ENCODE measurements at places on chromosomes 16 and 17.
A peak's percentile ranks its signal among the peaks of the same experiment; 100 is the strongest.

GRCh38 chr17:8894673-8895578 lies 27.5 kb upstream of the PIK3R6 start:
- DNase-seq: peak; percentile 2

DNA sequence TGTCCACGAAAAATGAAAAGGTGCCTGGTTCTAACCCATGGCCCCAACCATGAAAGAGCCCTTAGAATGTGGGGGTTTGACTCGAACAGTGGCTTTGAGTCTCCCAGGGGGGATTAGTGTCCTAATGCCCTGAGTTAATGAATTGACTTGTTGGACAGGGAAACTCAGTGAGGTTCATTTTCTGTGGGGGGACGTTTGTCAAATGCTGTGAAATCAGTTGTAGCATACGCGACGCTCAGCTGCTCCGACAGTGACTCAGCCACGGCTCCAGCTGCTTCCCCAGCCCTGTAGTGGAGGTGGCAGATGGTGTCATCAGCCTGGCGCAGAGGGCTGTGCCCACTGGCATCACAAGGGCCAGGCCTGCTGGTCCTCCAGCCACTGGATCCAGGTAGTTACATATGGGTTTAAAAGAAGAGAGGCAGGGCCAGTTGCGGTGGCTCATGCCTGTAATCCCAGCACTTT lies 3.9 kb upstream of the TMEM235 start:
- no peak for DNase-seq

GRCh38 chr17:44251062-44251461 lies 16.9 kb downstream of the SLC4A1 start:
- DNase-seq: no peak

DNA sequence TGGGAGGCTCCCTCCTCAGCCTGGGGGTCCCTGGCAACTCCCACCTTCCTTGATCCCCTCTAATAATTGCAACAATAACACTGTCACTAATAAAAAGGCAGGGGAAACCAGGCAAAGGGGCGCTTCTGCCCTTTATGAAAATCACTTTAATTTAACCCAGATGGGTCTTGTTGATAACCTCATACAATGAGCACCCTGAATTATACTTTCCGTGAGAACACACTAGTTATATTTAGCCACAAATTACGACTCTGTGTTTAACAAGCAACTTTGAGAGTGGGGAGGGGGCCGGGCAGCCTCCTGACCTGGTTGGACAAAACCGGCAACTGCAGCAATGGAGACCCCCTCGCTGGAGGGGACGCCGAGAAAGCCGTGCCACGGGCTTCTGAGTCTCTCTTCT lies 5.7 kb upstream of the BAHCC1 start:
- no peak for DNase-seq

DNA sequence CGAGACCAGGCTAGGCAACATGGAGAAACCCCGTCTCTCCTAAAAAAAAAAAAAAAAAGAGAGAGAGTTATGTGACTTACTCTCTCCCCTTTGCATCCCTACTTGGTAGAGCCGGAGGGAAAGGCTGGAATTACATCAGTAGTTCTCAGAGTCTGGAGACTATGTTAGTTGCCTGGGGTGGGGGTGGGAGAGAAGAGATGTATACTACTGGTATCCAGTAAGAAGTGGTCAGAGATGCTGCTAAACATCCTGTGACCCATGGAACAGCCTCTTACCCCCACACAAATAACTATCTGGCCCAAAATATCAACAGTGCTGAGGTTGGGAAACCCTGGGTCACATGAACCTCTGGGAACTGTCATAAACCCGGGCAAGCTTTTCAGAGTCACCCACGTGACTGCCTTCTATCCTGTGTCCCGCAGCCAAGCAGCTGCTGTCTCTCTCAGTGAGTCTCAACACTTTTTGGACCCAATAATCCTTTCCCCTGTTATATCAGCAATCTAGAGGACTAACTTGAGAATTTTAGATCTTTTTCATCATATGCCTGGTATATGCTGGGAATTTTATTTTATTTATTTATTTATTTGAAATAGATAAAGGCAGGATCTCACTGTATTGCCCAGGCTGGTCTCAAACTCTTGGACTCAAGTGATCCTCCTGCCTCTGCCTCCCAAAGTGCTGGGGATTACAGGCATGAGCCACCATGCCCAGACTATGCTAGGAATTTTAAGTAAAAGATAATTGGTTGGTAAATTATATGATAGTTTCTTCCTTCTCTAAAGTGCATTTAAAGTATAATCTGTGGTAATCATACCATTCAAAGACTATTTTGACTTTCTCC lies 8.7 kb downstream of the EIF1 start:
- DNase-seq: no peak
